ENCODE measurements at places on chromosomes 16 and 17.
A peak's percentile ranks its signal among the peaks of the same experiment; 100 is the strongest.

DNA sequence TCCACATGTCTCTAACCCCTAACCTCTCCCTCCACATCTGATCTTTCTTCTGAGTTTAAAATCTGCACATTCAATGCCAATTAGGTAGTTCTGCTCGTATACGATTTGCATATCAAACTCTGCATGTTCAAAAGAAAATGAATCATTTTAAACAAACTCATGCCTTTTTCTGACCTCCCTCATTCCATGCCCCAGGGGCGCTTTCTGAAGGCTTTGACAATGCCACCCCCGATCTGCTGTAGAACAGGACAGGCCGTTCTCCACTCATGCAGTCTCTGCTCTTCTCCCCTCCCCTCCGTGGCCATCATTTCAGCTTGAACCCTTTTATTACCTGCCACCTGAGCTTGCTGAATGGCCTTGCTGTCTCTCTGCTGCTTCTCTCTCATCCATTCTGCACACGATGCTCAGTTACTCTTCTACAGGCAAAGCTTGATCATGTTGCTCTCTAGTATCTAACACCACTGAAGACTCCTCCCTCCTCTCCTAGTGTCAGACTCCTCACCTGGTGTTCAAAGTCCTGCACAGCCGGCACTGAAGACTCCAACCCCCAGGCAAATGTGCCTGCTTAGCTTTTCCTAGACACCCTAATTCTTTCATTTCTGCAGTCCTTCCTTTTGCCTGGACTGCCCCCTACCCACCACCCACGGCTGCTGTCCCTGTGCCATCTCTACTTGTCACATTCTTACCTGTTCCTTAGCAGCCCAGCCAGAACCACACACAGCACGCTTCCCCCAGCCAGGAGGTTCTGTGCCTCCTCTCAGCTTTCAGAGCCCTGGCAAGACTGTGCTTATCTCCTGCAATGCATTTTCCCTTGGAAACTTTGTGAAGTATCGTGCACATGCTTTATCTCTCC lies 6.2 kb downstream of the TMEM238L start:
- DNase-seq, result no peak

DNA sequence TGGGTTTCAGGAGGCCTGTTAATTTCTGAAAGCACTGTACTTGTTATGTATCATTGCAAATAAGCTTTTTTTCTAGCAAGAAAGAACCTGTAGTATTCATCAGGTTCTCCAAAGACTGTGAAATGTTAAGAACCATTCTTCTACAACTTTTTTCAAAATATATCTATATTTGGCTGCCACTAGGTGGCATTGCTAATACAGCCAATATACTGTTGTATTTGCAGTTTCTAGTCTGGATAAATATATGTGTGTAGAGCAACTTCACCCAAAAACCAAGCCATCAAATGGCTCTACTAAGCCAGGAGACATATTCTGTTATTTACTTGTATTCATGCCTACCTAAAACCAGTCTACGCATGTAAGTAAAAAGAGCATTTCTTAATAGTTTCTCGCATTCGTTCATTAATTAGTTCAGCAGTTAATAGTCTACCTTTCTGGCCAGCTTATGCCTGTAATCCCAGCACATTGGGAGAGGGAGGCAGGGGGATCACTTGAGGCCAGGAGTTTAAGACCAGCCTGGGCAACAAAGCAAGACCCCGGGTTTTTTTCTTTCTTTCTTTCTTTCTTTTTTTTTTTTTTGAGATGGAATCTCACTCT lies 39.5 kb downstream of the VMP1 start:
- DNase-seq, result peak; percentile 39

GRCh38 chr17:73900516-73900915 lies 256.3 kb upstream of the SDK2 start:
- no peak for DNase-seq

GRCh38 chr17:27475981-27476895 lies 20.0 kb downstream of the KSR1 start:
- no peak for DNase-seq

DNA sequence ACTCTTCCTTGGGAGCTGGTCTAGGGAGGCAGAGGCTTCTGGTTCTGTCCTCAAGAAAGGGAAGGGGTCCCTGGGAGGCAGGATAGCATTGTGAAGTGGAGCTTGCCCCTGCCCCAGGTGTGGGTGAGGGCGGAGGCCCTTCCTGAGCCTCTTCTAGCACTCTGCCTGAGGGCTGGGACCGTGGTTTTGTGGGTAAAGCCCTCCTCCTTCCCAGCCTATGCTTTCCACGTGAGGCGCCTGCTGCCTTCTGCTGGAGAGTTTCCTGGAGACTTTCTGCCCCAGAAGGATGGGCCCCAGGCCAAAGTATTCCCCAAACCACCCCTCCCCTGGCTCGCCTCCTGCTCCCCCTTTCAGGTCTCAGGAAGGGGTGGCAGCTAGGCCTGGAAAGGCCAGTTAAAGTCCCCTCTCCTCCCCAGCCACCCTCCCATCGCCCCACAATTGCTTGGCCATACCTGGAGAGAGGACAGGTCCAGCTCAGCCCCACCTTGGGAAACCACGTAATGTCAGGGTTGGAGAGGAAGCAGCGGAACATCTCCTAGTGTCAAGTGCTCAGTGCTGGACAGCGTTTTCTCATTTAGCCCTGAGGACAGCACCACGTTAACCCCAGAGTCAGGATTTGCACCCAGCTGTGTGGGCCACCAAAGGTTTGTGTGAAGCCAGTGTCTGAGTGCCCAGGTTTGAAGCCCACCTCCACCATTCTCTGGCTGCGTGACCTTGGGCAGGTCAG lies 5.6 kb downstream of the SBK1 start:
- DNase-seq, result no peak

- peak; percentile 79 for DNase-seq
These were observed 37.7 kb downstream of the USP32 start for GRCh38 chr17:60354223-60354622.

GRCh38 chr16:50151756-50152155 lies 1.4 kb upstream of the TENT4B start:
- no peak for DNase-seq

DNA sequence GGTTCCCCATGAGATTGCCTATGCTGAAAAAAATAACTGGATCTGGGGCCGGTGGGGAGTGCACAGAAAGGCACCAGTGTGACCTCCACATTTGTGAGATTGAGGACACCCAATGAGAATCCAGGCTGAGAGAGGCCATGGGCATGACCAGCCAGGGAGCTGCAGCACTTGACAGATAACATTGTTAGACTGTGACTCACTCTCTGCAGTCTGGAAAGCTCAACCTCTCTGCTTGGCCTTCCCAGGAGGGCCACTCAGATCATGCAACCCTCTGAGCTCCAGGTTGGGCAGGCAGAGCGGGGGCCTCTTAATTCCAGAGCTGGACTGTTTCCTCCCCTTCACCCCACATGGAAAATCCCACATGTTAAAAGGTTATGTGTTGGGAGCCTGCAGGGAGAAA lies 30.1 kb downstream of the FZD2 start:
- DNase-seq, result peak; percentile 98

DNA sequence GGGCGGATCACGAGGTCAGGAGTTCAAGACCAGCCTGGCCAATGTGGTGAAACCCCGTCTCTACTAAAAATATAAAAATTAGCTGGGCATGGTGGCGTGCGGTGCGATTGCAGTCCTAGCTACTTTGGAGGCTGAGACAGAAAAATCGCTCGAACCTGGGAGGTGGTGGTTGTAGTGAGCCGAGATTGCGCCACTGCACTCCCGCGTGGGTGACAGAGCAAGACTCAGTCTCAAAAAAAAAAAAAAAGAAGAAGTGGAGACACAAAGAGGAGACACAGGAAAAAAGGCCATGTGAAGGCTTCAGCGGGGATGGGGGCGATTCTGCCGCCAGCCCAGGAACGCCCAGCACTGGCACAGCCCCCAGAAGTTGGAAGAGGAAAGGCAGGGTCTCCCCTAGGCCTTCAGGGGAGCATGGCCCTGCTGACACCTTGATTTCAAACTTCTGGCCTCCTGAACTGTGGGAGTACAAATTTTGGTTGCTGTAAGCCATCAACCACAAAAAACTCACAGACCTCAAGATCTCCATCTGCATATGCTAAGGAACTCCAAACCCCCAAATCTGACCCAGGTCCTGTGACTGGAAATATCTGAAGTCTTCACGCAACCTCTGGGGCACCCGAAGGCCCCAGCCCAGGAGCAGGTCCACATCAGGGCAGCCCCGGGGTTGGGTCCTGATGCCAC lies 7.0 kb downstream of the SGSH start:
- DNase-seq, result no peak

GRCh38 chr16:1818873-1819525 lies 7.6 kb downstream of the HAGH start:
- no peak for DNase-seq

- DNase-seq, result no peak
These were observed 68.2 kb downstream of the SIAH1 start for GRCh38 chr16:48317026-48317425.

GRCh38 chr17:549177-550040 lies 165.2 kb downstream of the VPS53 start:
- DNase-seq, result peak; percentile 83

DNA sequence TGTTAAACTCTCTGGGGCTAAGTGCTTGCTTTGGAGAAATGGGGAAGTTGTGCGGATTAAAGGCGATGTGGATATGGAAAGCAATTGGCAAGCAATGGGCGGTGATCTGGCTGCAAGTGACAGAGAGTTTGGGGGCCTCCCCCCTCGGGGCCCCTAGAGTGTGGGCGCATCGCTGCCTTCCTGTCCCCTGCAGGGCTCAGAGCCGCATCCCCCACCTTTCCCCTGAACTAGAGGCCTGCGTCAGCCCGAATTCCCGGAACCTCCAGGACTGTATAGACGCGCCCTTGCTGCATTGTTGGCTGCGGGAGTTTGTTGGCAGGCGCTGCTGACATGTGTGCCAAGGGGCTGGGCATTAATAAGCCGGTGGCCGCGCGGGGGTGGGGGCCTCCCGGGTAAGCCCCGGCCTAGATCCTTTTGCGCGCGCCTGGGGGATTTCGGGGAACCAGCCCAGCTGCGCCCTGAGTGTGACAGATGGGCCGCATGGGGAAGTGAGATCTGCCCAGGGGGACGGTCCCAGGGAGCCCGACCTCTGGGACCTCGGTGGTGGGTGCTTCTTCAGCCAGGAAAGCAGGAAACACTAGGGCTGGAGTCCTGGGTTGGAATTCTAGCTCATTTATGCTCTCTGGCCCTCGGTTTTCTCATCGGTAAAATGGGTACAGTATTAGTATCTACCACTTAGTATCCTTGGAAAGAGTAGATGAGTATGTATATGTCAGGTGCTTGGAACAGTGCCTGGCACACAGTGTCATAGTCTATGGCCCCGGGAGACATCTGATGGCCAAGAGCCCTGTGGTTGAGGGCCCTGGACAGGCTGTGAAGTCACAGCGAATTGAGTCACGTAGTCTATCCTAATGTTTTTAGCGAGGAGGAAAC lies 1.0 kb downstream of the EEF2K start:
- DNase-seq, result peak; percentile 68

- no peak for DNase-seq
These were observed 119.9 kb upstream of the SMURF2 start for GRCh38 chr17:64781810-64782555.

Data from astrocyte (in vitro differentiated cells and primary cell).